ENCODE measurements at places on chromosomes 3 and 15.
A peak's percentile ranks its signal among the peaks of the same experiment; 100 is the strongest.

- DNase-seq = peak; percentile 68
These were observed 139.0 kb upstream of the LIPC start for GRCh38 chr15:58292751-58293175.

GRCh38 chr3:71097557-71097956 lies 486.0 kb downstream of the FOXP1 start:
- DNase-seq = no peak

DNA sequence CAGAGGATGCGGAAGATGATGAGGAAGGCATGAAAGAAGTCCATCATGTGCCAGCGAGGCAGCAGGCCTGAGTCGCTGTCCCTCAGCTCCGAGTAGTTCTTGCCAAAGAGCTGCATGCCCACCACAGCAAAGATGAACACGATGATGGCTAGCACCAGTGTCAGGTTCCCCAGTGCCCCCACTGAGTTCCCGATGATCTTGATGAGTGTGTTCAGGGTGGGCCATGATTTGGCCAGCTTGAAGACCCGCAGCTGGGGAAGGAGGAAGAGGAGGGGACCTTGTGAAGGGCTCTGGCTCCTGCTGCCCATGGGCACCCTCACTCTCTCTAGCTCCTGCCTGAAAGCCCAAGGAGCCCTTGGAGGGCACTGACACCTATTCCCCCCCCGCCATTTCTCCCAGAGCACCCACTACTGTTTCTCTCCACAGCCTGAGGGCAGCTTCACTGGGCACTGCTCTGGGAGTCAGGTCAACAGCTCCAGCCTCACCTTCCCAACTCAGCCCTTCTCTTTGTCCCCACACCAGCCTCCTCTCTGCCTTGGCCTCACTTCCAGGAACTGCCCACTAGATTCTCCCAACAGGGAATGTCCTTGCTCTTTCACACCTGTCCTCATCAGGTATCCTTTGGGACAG lies 63.6 kb downstream of the SCN5A start:
- no peak for DNase-seq

DNA sequence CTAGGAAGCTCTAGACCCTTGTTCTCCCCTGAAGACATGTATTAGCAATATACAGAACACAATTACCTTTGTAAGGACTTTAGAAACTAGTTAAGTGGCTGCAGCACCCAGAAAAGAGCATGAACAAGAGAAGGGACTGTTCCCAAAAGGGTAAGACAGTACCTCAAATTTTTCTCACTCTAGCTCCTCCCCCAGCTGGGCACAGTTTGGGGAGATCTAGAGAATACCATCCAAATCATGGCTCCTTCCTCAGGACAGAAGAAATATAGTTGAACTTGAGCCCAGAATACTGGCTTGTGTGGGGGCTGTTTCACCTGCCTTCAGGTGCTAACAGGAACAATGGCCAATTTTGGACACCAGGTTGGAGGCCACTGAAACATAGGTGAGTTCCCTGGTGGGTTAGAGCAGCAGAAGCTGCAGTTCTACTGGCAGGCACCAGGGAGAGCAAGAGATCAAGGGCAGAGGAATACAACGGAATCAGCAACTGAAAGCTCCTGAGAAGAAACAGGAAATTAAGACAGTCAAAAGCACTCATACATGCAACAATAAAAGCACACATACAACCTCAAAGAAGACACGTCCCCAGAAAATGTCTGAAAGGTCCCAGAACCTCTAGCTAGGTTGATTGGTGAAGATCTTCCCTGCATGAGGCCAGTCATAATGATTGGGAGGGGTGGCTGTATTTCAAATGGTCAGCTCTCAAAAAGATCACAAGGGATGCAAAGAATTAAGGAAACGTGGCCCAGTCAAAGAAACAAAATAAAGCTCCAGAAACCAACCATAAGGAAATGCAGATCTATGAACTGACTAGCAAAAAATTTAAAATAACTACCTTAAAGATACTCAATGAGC lies 104.9 kb upstream of the ASB14 start:
- DNase-seq = peak; percentile 90

DNA sequence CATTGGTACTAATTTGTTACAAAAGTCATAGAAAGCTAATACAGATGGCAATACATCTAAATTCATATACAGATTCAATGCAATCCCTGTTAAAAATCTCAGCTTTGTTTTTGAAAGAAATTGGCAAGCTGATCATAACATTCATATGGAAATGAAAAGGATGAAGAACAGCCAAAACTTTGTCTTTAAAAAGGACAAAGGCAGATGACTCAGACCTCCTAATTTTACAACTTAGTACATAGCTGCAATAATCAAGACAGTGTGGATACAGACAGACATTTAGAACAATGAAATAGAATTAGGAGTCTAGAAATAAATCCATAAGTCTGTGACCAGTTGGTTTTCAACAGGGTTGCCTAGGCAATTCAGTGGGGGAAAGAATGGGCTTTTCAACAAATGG lies 63.3 kb downstream of the AQP9 start:
- no peak for DNase-seq

- DNase-seq = peak; percentile 59
These were observed 141.7 kb upstream of the MBNL1 start for GRCh38 chr3:152127058-152127457.

DNA sequence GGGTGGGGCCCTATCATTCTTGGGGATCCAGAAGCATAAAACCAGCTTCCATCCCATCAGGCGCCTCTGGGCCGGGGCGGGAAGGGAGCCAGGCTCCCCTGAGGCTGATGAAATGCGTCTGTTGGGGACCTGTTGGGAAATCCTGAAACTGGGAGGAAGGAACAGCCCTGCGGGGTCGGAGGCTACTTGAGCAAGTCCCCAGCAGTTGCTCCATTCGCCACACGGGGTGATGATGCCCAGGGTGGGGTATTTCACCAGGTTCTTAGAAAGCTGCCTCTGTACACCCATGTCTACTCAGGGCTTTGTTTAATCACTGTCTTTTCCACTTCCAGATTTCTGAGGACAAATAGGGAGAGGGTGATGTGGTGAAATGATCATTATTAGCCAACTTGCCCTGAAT lies 25.4 kb upstream of the TSEN2 start:
- DNase-seq = no peak

GRCh38 chr3:134803051-134803505 lies 8.0 kb downstream of the EPHB1 start:
- DNase-seq = peak; percentile 85

DNA sequence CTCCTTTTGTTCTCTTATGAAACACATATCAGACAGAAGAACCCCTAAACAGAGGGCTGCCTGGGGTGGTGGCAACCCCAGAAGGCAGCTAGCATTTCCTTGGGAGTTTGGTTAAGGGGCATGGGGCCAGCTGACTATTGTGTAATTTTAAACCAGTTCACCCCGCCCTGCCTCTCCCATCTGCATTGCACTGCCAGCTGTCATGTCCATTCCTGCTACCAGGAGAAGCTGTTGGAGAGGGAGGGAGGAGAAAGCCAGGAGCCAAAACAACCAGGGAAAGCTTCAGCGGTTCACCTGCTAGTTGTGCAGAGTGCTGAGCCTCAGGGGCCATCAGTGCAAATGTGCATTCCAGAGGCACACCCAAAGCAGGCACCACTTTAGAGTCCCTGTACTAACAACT lies 47.6 kb upstream of the ATP1B3 start:
- no peak for DNase-seq
